ENCODE measurements at places on chromosomes 16 and 17.

DNA sequence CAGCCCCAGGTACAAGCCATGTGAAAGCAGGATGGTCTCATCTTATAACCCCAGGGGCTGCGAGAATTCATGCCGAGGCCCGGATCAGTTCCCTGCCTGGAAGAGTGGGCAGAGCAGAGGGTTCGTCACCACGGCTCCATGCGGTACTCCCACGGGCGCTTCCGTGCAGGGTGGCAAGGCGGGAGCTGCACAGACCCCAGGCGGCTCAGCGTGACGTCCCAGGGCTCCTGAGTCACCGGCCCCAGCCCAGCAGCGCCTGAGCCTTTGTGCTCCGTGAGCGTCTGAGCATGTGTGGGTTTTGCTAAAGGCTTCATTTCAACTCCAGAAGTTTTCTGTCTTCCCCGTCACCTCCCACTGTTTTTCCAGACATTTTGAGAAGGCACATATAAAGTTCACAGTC is 71.2 kb upstream of the CHMP6 start:
- DNase-seq, result no peak

DNA sequence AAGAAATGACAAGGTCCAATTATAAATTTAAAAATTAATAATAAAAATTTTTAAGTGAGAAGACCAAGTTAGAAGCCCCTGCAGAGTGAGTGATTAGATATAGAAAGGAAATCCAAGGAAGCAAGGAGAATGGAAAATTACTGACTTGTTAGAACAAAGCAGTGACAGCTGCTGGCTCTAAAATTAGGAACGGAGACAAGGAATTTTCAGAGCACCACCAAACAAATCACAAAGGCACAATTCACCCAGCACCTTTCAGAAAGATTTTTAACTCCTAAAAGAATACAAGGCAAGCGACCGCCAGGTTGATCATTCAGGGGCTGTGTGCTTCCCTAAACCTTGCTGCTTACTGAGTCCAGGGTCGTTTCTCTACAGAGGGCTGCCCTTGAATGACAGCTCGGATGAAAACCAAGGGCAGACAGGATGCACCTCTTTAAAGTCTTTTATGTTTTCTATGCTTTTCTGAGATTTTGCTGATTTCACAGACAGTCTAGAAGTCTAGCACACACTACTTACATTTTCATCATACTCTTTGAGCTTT is 45.4 kb upstream of the GINS3 start:
- DNase-seq, result no peak

DNA sequence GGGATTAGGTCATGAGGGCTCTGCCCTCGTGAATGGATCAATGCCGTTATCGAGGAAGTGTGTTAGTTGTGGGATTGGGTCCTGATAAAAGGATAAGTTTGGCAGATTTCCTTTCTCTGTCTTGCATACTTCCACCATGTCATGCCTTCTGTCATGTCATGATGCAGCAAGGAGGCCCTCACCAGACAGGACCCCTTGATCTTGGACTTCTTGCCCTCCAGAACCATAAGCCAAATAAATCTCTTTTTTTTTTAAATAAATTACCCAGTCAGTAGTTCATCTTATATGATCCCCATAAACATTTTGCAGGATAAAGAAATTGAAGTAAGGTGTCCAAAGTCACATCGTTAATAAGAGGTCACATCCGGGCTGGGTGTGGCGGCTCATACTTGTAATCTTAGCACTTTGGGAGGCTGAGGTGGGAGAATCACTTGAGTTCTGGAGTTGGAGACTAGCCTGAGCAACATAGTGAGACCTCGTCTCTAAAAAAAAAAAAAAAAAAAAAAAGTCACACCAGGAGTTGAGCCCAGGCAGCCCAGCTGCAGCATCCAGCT is 25.2 kb downstream of the HEXIM2 start:
- no peak for DNase-seq

DNA sequence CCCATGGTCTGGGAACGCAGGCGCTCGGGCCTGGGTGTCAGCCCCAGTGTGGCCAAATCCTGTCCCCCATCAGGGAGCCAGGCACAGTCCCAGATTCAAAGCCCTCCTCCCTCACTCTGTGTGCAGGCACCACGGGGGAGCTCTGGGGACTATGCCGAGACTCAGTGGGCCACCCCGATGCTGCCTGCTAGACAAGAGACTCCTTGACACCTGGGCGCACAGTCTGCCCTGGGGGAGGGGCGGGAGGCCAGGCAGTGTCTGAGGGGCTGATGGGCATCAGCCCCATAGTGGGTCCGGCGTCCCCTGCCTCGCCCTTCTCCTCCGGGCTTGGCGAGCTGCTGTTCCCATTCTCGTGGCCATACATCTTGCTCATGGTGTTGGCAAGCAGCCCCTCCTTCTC is 8.5 kb upstream of the CD79B start:
- DNase-seq, result no peak

DNA sequence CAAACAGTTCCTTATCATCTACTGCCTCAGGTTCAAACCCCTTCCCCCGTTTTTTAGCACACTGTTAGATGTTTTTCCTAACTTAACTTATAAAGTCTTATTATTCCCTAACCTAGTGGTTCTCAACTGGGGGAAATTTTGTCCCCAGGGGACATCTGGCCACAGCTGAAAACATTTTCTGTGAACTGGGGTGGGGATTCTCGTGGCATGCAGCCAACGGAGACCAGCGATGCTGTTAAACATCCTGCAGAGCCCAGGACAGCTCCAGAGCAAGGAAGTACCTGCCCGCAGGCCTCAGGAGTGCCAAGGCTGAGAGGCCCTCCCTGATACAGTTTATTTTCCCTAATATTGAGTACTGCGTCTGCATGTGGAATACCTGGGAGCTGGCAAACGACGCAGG is 24.3 kb downstream of the ZCCHC14 start:
- no peak for DNase-seq

DNA sequence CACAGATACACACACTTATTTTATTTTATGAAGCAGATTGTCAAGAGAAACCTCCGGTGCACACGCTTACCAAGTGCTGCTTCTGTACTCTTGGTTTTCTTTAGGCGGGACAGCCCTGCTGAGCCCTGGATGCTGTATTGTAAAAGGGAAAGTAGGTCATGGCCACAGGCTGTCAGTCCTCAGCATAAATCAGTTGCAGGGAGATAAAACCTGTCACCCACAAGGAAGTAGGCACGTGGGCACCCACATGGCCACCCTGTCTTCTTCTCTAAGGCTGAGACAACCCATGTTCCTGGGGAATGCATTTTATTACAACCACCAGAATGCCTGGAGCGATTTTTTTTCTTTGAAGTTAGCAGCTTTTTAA is 59.3 kb downstream of the ASIC2 start:
- no peak for DNase-seq

DNA sequence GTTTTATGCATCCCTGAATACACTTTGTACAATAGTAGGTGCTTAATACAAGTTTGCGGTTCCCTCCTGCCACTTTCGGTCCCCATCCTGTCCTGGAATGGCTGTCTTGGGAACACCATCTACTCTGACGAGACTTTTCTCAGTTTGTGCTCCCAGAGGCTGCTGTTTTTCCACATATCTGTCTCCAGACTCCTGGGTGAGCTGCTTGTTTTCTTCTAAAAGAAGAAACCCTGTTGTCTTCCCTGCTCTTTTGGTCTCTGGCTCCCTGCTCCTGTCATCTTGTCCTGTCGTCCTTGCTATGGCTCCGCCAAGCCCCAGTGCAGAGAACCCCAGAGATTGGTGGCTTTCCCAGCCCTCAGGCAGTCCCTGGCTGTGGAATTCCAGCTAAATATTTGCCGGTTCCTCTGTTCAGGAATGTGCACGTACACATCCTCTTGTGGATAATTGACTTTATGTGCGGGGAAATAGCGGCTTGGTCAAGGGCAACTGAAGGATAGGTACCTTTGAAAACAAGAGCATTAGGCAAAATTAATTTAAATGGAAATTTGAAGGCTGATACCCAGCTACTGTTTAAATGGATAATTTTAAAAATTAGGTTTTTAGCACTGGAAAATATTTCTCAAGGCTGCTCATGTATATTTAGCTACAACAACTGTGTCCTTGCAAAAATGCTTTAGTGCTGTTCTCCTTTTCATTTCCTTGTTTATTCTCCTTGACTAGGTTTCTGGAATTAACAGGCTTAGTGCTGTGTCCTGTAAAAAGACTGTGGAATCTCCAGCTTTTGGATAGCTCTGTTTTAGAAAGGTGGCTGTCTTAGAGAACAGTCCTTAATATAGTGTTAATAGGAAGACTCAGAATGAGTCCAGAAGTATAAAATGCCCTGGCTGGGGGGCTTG is 50.2 kb upstream of the SLC12A3 start:
- no peak for DNase-seq

DNA sequence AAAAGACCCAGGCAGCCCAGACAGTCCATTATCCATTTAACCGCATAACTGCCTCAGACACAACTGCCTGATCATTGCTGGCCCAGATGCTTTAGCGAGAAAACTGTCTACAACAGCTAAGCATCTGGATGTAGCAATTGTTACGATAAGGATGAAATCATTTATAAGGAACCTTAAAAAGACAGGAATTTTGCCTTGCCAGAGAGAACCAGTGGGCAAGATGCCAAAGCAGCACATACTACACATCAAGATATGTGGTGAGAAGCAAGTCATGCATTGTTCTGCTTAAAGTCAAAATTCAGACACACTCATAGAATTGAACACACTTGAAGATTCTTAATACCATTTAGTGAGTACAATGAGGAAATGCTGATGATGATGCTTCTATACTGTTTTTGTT is 1525.3 kb downstream of the CDH8 start:
- no peak for DNase-seq

DNA sequence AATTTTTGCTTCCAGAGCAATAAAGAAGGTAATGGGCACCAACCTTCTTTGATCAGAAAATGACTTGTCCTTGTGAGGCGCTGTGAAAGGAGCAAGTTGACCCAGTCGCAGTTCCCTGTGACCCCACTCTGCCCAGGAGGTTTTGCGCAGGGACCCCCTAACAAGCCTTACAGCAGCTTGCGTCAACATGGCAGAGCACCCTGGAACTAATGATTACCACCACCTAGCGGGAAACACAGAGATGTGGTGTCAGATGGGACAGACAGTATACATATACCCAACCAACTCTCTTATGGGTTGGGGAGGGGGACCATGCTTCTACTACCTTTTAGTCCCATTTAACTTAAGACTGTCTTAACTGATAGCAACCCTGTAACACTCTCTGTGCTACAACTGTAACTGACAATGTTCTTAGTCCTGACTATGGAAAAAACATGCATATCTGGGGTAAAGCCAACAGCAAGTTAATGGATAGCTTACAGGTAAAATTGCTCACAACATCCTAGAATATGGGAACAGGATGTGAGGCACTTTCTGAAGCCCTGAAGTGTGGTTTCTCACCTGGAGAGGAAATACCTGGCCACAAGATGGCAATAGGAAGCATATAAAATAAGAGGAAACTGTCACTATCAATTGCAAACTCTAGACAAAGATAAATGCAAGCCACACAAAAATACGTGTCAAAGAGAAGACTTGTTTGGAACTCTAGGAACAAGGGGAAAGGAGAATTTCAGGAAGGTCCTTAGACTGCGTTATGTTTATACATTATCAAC is 3.0 kb downstream of the KARS1 start:
- DNase-seq, result no peak

DNA sequence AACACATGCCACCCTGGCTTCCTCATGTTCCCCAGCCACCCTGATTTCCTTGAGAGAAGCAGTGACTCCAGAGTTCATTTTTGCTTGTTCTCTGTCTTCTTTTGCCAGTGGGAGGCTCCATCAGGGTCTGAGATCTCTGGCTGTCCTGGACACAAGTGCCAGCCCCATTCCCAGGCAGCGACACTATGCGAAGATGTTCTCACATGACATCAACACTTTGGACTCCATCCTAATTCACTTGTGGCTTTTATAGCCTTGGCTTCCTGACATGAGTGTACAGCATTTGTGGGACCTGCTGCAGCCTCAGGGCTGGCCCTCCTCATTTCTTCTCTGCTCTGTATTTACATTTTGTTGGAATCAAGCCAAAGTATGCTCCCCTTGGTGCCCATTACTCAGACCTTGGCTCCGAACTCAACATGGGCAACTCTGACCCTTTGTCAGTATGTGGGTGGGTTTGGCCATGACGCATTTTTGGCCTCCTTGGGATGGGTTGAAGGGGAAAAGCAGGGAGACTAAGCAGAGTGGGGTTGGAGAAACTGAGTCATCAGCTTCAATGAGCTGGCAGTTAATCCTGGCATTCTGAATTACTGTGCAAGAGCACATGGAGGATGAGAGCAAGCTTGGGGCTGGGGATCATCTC is 119.0 kb upstream of the EEF2KMT start:
- no peak for DNase-seq

GRCh38 chr17:2808367-2809335 is 12.4 kb downstream of the RAP1GAP2 start:
- no peak for DNase-seq

GRCh38 chr16:69538808-69539207 is 27.0 kb upstream of the NFAT5 start:
- no peak for DNase-seq

DNA sequence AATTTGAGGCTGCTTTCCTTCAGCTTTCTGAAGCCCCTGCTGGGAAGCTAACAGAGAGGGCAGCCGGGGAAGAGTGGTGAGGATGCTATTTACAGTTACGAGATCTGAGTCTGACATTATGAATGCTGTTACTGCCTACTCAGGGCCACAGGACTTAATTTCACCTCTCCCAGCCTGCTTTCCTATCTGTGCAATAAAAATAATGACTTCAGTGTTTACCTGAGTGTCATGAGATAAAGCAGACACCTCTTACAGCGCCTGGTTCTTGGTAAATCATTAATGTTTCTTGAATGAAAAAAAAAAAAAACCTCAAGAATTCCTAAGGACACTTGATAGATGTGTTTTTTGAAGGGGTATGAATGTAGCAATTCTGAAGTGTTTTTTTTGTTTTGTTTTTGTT is 24.2 kb upstream of the CPHXL start:
- DNase-seq, result no peak

- no peak for DNase-seq
These were observed 152.1 kb downstream of the PHKB start for GRCh38 chr16:47613251-47613650.

GRCh38 chr17:57810721-57811637 is 38.9 kb downstream of the MRPS23 start:
- no peak for DNase-seq

DNA sequence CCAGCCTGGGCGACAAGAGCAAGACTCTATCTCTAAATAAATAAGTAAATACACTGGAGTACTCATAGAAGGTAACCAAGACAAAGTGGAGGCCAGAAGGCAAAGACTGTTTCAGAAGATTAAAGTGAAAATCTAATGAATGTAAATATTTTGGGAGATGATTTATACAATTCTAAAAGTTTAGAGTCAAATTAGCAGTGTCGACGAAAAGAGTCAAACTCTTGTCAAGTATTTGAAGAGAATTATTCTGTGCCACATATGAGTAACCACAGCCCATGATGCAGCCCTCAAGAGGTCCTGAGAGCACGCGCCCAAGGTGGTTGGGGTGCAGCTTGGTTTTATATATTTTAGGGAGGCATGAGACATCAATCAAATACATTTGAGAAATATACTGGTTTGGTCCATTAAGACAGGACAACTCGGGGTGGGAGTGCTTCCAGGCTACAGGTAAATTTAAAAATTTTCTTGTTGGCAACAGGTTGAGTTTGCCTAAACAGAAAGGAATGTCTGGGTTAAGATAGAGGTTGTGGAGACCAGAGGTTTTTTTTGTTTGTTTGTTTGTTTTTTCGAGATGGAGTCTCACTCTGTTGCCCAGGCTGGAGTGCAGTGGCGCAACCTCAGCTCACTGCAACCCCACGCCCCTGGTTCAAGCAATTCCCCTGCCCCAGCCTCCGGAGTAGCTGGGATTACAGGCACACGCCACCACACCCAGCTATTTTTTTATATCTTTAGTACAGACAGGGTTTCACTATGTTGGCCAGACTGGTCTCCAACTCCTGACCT is 3.5 kb downstream of the CFDP1 start:
- DNase-seq, result no peak

GRCh38 chr16:28191364-28191960 is 20.3 kb downstream of the XPO6 start:
- DNase-seq, result no peak

- peak; percentile 47 for DNase-seq
These were observed 186.7 kb downstream of the MSI2 start for GRCh38 chr17:57442914-57443571.
